ENCODE measurements at places on chromosomes 1 and 21. TPM values are rescaled to one million over a fixed set of nuclear protein-coding genes. Genes with fewer than 3 reads are reported as not detected.

DNA sequence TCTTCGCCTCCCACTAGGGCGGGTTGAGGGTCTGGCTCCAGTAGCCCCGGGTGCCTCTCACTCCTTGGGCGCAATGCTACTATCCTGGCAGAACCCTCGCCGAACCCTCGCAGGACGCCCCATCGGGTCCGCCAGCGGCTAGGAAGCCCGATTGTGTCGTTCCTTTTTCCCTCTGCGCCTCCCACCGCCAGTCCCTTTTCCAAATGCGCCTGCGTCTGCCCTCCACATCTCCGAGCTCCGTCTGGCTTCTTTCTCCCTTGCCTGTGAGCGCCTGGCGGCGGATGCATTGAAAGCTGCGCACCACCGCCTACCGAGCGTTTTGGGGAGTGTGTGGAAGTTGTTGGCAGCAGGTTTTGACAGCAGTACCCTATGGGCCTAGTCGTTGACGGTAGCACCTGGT lies 1.0 kb upstream of the DIRAS3 start:
- DNase-seq = no peak

- no peak for DNase-seq
Observed at GRCh38 chr1:59013276-59013927, 229.6 kb upstream of the JUN start.

DNA sequence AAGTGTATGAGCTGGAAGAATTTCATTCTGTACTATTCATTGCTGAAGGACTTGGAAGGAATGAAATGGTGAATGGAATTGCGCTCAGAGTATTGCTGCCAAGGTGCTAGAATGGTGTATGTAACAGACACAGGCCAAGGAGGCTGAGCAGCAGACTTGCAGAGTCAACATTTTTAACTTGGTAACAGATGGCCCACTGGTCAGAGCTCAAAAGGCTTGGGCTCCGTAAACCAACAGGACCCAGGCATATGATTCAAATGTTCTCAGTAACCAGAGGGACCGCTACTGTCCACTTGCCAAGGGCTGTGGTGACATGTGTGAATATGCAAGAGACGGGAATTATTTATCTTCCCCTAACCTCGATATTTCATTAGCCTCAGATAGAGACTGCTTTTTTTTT lies 28.8 kb upstream of the PTGFRN start:
- no peak for DNase-seq

GRCh38 chr1:89151047-89151446 lies 24.8 kb downstream of the GBP7 start:
- DNase-seq = no peak

DNA sequence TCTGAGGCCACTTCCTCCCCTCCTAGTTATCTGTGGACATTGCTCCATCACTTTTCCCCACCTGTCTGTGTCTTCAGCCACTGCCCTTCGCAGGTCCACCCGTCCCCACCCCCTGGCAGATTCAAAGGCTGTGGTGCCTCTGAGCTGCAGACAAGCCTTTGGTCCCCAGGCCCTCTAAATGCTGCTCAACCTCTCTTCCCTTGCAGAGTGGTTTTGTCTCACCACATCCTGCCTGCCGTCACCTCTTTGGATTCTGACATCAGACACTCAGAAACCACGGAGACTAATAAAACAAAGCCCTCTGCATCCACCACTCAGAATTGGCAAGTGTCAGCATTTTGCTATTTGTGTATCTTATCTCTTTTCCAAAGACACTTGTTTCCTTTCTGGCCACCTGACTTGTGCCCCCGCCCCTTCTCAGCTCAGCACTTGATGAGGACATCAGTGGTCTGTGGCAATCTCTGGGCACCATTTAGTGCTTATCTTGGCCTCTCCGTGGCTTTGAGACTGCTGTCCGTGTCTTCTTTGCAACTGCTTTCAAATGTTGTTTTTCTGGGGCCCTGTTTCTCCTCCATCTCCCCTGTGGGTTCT lies 7.7 kb downstream of the CNIH3 start:
- no peak for DNase-seq

GRCh38 chr21:43613755-43614638 lies 45.3 kb downstream of the HSF2BP start:
- no peak for DNase-seq

DNA sequence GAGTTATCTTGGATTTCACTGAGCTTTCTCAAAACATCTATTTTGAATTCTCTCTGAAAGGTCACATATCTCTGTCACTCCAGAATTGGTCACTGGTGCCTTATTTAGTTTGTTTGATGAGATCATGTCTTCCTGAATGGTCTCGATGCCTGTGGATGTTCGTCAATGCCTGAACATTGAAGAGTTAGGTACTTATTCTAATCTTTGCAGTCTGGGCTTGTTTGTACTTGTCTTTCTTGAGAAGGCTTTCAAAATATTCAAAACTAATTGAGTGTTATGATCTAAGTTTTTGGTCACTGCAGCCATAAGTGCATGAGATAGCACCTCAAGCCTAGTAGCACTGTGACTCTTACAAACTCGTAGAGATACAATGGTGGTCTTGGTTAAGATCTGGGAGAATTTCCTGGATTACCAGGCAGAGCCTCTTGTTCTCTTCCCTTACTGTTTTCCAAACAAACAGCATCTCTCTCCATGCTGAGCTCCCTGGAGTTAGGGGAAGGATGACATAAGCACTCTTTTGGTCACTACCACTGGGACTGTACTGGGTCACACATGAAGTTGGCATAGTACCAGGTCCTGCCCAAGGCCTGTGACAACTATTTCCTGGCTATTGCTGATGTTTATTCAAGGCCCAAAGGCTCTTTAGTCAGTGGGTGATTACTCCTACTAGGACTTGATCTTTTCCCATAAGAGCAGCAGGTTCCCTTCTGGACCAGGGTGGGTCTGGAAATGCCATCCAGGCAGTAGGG lies 25.6 kb downstream of the SLC22A15 start:
- DNase-seq = no peak

DNA sequence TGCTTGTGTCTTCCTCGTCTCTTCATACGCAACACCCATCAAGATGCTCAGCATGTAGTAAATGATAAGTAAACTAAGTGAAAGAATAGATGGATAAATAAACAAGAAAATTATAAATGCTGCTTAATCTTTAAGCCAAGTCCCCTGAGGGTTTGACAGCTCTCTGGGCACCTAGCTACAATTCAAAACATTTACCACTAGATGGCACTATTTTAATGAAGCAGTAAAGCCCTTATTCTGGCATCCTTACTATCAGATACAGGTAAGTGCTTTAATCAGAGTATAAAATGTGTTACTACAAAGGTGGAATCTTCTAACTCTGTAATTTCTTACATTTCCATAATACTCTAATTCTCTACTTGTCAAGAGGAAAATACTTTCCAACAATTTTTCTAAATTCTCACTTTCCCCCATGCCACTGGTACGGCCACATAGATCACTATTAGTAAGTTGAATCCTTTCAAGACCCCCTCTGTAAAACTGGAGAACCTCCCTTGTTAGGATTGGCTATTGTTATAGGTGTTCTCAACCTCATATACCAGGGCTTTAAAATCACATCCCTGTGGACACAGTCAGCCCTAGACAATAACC lies 137.8 kb downstream of the BARHL2 start:
- DNase-seq = peak; percentile 7

DNA sequence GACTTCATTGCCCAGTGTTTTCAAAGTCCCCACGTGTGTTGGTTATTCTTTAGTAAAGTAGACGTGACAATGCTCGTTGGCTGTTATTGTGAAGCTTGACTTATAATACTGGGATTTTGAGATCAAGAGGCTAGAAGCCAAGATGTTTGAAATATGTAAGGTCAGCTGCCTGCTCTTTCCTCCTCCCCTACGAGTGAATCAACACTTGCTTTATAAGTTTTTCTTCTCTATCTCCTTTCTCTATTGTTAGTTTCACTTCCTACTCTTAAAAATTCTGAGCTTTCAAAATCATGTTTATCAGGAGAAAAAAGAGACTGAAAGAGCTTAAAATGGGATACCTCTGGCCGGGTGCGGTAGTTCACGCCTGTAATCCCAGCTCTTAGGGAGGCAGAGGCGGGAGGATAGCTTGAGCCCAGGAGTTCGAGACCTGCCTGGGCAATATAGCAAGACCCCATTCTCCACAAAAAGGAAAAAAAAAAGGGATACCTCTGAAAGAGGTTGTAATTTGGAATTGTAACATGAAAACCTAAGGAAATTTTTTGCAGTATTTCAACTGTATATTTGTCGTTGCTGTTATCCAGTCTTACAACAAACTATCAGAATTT lies 72.0 kb downstream of the EPB41 start:
- DNase-seq = no peak

- peak; percentile 70 for DNase-seq
Observed at GRCh38 chr21:42614811-42615351, 38.5 kb upstream of the PDE9A start.

DNA sequence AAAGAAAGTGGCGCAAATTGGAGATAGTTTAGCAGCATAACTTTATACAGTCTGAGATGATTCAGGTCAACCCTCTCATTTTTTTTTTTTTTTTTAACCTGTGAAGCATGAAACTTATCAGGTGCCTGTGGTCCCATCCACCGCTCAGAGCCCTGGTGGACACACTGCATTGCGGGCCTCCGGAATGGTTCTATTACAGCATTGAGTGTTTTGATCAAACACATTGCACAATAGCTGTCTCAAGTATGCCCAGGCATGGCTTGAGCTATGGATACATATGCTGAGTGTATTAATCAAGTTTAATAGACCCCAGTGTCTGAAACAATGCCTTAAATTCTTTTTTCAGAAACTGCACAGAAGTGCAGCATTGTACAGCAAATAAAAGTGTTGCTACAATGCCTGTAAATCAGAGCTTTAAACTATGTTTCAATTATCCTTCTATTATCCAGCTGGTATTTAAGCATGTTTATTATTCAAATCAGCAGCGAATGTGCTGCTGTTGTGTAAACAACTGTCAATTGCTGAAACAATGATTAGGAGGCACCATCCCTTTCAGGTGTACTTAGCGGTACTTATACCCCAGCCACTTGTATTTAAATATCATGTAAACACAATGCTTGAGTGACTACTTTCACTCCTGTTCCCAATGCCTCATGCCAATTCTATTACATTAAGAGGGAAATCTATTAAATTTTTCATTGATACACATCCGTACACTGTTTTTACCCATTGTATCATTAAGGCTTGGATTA lies 456.6 kb downstream of the RPS6KC1 start:
- no peak for DNase-seq

DNA sequence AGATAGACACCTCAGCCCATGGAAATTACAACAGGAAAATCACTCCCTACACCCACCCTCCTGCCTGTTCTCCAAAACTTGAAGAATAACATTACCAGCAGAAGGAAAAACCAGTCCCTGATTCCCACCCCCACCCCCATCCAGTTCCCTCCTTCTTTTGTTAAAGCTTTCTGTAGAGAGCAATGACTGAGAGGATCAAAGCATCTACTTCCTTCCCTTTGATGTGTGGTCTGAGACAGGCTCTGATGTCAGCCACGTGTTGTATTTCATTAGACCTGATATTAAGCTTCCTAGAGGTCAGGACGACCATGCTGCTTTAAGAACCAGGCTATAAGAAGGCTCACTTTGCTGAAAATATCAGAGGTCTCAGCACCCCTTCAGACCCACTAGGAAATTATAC lies 73.9 kb upstream of the HAO2 start:
- no peak for DNase-seq

DNA sequence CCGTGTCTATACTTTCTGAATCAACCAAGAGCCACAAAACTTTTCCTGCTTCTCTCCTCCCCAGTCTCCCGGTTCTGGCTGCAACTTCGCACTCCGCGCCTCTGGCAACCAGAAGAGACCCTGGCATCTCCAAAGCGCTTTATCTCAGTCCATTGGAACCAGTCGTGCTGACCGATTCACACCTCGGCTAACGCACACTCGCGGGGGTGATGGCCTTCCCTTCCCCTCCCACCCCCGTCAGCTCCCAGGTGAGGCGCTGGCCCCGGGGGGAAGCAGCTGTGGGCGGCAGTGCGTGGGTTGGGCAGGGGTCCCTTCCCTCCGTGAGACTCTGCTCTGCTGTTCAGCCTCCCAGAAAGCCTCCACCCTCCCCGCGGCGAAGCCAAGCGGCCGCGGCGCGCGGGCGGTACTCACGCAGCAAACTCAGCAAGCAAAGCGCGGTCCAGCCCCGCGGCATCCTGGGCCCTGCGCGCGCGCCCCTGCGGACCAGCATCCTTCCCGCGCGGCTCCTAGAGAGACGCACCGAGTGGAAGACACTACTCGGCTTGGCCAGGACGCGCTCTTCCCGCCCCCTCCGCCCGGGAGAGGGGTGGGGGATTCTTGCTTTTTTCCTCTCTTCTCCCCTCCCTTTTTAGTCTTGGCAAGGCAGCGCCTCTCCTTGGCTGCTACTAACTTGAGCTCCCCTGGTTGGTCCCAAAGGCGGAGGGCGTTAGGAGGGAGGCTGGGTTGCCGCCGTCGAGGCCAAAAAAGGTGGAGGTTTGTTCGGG lies at the start of gene CD34:
Gene CD34, minus strand, starts transcription at position 535 of the 764 bp plus-strand sequence. Its CDS starts 45 bp downstream, at position 490.
- DNase-seq = no peak

GRCh38 chr1:234881893-234882771 lies 246.5 kb downstream of the TOMM20 start:
- DNase-seq = no peak

DNA sequence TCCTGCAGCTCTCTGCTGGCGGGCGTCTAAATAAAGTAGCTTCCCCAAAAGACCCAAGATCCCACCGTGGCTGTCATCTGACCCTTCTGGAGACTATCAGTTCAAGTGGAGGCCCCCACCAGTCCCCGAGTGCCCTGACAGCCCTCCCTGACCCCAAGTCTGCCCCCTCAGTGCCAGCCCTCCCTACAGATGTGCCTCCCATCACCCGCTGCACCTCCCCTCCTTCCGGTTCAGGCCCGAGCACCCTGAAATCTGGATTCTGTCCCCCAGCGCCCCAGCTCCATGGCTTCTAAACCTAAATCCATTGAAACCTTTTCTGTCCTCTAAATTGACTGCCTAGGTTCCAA lies 595 bp downstream of the IL10RB start:
- no peak for DNase-seq

DNA sequence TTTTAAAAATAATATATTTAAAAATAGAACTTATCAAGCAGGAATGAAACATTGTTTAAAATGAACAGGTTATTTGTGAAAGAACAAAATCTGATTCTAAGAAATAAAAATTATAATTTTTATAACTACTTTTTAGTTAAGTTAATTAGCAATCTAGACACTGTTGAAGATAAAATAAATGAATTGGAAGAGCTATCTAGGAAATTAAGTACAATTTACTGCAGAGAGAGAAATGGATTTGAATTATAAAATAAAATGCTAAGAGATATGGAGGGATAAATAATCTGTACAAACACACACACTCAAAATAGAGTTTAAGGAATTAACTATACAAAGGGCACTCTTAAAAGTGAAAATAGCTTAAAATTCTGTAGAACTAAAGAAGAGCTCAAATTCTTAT lies 1123.1 kb downstream of the PLA2G4A start:
- no peak for DNase-seq

DNA sequence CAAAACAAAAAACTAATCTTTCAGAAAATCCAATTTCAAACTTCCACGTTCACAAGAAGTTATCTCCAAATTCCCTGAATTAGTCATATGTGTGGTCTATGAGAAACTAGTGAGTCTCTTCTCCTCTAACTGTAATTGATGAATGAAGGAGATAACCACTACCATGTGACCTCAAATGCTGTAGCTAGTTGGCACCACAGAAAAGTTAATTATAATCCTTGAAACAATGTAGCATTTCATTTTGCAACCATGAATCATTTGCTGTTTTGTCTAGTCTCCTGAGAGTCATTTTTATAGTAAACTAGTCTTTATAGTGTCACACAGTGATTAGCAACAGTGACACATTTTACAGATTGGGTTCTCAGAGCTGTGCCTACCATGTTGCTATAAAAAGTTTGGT lies 287.5 kb downstream of the LRRIQ3 start:
- DNase-seq = no peak

RFX5 gene
- 25.0 TPM for total RNA-seq

ITLN1 gene
- total RNA-seq = 0.37 TPM

PLD5 gene
- 1.8 TPM for total RNA-seq

SUSD4 gene
- 31.4 TPM for total RNA-seq

IL20 gene
- total RNA-seq = not detected

ABCG1 gene
- total RNA-seq = not detected

OLIG1 gene
- total RNA-seq = not detected

TMEM53 gene
- 4.4 TPM for total RNA-seq
